ENCODE measurements at places on chromosomes 16 and 17.

- DNase-seq, result no peak
These were observed 7.9 kb upstream of the CLDN9 start for GRCh38 chr16:3004781-3005284.

GRCh38 chr17:82870541-82870940 lies 30.7 kb upstream of the ZNF750 start:
- DNase-seq, result no peak

- DNase-seq, result no peak
These were observed 70.7 kb downstream of the COG7 start for GRCh38 chr16:23382279-23382678.

DNA sequence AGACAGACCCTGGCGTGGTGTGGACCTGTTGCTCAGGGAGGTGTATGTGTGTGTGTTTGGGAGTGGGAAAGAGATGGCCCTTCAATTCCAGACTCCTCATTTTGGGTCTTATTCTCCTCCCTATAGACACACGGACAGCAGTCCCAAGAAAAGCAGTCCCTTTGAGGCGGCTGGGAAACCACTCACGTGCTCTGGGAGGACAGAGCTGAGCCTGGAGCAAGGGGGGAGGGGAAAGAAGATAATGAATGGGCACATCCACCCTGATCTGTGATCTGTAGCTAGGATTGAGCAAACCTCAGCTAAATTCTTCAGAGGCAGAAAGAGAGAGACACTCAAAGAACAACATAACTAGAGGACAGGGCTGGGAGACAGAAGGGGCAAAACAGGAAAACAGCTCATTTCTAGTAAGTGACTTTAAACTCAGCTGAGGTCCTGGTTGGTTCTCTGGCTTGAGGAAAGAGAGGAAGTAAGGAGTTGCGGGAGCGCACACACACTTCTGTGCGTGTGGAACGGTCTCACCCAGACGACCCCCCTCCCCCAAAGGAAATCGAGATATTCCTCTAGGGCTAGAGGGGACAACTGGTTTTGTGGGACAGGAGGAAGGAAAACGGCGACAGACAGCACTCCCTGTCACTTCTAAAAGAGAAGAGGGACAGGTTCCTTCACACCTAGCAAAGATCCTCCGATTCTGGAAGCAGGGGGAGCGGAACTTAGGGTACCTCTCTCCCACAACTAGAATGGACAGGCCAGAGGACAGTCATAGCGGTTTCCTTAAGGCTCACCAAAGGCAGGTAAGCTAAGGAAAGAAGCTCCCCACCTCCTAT lies 658 bp downstream of the RAB5C start:
- DNase-seq, result no peak

- no peak for DNase-seq
These were observed 2172.0 kb downstream of the TP53TG3F start for GRCh38 chr16:35631261-35631945.

DNA sequence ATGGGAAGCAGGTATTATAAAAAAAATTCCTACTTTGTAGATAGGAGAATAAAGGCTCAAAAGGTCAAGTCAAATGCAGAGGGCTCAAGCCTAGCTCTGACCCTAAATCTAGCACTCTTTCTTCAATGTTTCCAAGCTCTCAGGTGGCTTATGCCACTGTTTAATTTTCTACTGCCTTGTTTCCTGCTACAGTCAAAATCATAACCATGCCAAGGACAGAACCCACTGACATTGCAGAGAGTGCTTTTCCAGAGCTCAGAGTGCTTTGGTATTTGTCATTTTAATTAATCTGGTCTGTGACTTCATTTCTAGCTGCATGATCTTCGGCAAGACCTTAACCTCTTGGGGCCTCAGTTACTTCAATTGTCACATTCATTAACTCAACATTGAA lies 344.7 kb downstream of the CA10 start:
- no peak for DNase-seq

- DNase-seq, result no peak
These were observed 1991.2 kb downstream of the TP53TG3F start for GRCh38 chr16:35450648-35451047.

- DNase-seq, result no peak
These were observed 53.5 kb downstream of the DNAH3 start for GRCh38 chr16:21097151-21097550.

DNA sequence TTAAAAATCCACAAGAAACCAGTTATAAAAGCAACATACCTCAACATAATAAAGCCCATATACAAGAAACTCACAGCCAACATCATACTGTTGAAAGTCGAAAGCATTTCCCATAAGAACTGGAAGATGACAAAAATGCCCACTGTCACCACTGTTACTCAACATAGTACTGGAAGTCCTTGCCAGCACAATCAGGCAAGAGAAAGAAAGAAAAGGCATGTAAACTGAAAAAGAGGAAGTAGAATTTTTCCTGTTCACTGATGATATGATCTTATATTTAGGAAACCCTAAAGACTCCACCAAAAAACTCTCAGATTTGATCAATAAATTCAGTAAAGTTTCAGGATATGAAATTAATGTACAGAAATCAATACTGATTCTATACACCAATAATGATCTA lies 45.1 kb downstream of the AHSP start:
- no peak for DNase-seq

DNA sequence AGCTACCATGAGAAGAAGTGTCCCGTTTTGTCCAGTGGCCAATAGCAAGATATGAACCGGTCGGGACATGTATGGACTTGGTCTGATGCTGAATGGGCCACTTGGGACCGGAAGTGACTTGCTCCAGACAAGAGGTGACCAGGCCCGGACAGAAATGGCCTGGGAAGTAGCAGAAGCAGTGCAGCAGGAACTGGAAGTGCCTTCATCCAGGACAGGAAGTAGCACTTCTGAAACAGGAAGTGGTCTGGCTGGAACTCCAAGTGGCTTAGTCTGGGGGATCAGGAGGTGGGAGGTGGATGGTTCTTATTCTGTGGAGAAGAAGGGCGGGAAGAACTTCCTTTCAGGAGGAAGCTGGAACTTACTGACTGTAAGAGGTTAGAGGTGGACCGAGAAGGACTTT lies 5.3 kb downstream of the EFNB3 start:
- DNase-seq, result no peak

DNA sequence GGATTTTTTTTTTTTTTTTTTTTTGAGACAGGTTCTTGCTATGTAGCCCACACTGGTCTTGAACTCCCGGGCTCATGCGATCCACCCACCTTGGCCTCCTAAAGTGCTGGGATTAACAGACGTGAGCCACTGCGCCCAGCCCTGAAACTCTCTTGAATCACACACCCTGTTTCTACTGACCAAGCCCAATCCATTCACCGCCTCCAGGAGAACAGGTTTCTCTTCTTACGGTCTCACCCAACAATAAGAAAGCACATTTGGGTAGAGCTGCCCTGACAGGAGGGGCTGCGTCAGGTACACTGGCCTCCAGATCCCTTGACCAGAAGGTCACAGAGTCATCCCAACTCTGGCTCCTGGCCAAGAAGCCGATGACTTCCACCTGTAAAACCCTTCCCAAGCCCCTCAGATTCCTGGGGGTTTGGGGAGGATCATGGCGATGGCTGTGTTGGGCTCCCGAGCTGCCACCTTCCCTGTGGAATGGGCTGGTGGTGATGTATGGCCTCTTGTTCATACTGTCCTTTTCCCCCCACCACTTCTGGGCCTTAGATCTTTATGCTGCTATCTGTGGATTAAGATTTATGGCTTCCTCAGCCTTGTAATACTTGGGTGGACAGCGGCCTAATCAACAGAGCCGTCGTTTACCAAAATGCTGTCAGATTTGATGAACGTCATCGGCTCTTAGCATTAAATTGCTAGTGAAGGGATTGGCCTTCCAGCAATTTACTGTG lies 89.1 kb downstream of the KATNIP start:
- no peak for DNase-seq

GRCh38 chr16:80079072-80079471 lies 461.7 kb upstream of the DYNLRB2 start:
- peak; percentile 48 for DNase-seq

DNA sequence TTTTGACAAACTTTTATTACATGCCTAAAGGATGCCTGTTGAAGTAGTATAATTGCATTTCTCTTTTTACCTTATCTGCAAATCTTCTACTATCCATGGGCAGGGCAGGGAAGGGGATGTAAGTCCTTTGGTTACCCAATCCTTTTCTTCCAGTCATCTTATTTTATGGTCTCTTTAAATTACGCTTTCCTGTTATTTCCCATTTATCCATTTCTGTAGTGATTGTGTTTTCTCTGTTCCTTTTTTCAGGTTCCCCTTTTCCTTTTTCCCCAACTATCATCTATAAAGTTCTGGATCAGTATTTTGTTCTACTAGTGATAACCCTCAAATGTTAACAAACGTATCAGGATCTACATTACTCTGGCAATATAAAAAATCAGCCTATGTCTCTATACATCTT lies 3.3 kb upstream of the ABCA9 start:
- DNase-seq, result no peak

- no peak for DNase-seq
These were observed 70.0 kb upstream of the HS3ST3A1 start for GRCh38 chr17:13671771-13672170.

- DNase-seq, result no peak
These were observed 3.4 kb downstream of the SPNS1 start for GRCh38 chr16:28977703-28978662.

GRCh38 chr17:58664302-58664701 lies 27.5 kb downstream of the TEX14 start:
- DNase-seq, result no peak

DNA sequence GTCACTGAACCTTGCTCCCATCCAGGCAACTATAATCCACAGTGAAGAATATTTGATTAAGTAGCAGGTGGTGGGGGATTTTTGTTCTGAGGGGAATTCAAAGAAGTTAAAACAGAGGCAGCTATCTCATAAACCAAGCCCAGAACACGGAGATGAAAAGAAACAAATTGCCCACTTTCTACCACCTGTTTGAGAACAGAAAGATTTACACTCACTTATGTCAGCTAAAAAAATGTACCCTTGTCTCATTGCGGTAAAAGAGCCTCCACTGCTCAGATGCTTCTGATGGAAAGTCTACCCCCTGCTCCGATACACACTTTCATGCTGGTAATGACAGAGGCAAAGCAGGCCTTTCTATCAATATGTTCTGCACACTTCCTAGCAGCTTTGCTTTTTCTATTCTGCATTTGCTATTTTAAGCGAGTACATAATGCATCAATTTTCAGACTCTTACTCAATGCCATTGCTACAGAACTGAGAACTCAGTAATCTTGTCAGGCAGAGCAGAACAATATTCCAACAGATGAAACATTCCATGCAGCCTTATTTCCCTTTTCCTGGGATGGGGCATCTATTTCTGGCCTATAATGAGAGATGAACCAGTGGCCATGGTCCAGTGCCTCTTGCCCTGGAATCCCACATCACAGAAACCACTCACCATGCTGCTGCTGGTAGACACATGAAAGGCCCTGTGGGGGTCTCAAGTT lies 29.0 kb downstream of the CDK5R1 start:
- no peak for DNase-seq

GRCh38 chr17:4334776-4335584 lies 31.5 kb downstream of the UBE2G1 start:
- no peak for DNase-seq

DNA sequence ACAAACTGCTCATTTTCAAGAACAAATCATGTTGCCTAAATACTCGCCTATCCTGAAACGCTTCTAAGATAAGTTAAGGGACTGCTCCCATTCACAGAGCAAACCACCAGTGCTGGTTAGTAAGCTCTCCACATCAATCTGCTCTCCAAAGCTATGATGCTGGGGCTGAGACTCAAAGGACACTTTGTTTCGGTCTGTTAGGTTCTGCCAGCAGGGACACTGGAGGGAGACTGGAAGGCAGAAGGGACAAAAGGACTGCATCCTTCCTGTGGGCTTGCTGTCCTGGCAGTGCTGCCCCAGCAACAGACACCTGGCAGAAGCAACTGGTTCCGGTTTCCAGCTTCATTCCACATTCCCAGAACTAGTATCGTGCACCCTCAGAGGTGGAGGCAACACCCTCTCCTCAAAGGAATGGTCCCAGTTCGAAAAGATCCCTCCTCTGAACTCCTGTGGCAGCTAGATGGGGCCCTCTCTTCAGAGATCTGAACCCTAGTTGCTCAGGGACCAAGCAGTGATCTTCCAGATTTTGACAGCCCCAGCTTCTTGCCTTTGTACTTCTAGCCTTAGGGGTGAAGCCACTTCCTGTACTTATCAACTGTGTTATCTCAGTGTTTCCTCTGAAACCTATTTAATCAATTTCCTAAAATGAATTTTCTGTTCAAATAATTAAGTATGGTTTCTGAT lies 73.4 kb upstream of the GSG1L start:
- DNase-seq, result no peak

DNA sequence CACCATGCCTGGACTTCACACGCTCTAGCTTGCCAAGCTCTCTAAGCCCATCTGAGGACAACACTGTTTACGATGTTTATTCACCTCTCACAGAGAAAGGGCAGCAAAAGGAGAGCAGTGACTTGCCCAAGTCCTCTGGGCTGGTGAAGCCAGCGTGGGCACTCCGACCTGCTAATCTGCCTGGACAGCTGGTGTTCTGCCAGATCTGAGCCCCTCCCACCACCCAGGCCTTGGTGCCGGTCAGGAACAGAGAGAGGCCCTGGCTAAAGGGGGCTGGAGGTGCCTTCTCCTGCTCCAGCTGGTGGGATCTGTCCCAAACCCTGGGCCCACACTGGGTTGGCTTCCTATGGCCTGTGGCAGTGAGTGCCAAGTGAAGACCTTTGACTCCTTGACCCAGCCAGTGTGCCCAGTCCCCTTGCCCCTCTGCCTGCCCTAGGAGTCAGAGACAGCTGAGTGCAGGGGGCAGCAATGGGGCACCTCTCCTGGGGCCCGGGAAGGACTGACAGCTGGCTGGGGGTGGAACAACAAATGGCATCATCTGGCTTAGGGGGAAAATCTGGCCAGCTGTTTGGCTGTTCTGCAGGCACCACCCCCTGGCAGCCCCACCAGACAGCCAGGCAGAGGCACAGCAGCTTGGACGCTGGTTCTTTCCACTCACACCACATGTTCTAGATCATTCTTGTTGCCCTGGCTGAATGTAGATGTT lies 1.8 kb upstream of the SLC4A1 start:
- DNase-seq, result peak; percentile 69

DNA sequence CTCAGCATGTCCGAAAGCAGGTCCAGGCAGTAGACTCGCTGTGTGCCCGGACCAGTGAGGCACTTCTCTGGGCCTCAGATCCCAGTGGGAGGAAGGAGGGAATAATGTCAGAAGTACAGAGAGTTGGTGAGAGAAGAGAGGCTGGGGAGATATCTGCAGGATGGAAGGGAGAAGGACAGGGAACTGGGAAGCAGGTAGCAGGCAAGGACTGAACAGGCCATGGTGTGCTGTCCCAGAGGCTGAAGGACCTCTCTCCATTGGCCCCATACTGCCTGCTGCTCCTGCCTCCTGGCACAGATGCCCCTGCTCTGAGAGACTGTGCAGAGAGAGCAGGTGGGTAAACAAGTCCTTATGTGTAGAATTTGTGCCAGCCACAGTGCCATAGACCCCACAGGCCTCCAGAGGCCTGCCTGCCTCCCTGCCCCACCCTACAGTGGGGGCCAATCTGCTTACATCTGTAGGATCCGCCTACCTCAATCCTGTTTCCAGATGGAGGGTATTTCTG lies 34.2 kb upstream of the CRHR1 start:
- no peak for DNase-seq

GRCh38 chr17:17842111-17842876 lies 5.5 kb upstream of the SREBF1 start:
- DNase-seq, result no peak

Data from muscle of back (tissue), 13 donors.